Activated CD4-positive, alpha-beta T cell treated with anti-CD3 and anti-CD28 coated beads, Interleukin-2, amount 10 ng/mL, durations not matched to agents 7 days and 5 days (primary cell): ENCODE measurements at places on chromosomes 13 and 19. TPM values are rescaled to one million over a fixed set of nuclear protein-coding genes. Genes with fewer than 3 reads are reported as not detected.

- no peak for DNase-seq
Measured at GRCh38 chr19:28472843-28473242, 740.1 kb downstream of the UQCRFS1 start.

- peak; percentile 68 for DNase-seq
Measured at GRCh38 chr19:15101479-15102082, 5.6 kb upstream of the SYDE1 start.

DNA sequence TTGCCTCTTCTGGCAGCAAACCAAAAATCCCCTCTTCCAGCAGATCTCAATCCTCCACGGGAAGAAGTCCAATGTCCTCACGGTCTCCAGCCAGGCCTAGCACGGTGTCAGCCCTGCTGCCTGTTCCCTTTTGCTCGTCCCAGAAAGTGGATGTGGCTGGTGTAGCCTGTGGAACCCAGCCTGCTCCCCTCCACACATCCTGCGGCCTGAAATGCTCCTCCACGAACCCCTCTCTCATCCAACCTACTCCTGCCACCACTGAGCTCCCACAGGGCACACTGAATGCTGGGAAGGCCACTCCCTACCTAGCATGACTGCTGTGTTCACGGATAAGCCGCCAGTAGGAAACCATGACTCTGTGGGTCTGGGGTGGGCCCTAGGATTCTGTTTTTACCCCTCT is 3.0 kb downstream of the MBOAT7 start:
- no peak for DNase-seq

DNA sequence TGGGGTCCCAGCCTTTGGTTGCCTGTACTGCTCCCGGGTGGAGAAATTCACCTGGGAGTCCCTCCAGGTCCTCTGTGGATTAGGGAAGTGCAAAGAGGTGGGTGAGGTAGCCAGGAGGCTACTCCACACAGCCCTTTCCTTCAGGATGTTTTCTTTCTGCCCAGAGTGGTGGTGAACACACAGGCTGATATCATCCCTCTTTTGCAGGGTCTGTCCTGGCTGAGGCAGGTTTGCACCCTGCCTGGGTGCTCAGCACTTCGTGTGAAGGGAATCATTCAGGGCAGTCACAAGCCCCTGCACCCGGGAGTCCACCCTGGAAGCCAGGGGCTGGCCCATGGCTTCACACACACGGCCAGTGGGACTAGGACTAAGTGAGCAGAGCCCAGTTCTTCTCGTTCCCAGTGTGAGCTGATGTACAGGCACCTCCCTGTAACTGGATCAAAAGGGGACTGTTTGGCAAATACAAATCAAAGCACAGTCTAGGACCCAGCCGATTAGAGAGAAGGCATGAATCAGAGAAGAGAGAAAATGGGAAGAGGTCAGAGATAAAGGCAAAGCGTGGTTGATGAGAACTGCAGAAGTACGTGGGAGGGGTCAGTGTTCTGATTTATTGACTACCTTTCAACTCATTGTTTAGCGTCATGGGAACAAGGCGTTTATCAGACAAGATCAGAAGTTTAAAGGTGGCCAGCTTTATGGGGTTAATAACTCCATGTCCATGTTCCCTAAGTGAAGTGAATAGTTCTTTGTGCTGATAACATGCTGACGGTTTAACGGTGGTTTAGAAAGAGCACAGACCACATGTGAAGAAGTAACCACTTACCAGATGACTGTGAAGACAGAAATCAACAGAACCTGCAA is 30.4 kb upstream of the SPATA13 start:
- DNase-seq: no peak

The SPINT2 gene
- total RNA-seq: 8.9 TPM

The SBK2 gene
- total RNA-seq: not detected

The PLIN5 gene
- total RNA-seq: not detected

DNA sequence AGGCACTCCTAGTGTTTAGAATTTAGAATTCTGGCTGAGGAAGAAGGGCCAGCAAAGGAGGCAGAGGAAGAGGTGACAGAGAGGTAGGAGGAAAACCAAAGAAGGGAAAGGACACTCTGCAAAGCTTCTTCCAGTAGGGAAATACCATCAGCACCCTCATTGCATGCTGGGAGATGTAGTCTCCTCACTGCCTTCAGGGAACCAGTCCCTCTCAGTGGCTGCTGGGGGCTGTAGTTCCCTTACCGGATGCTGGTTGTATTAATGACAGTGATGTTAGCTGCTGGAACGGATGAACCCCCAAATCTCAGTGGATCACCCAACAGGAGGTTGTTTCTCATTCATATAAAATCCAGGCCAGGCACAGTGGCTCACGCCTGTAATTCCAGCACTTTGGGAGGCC is 10.1 kb downstream of the GRIN2D start:
- DNase-seq: peak; percentile 65

DNA sequence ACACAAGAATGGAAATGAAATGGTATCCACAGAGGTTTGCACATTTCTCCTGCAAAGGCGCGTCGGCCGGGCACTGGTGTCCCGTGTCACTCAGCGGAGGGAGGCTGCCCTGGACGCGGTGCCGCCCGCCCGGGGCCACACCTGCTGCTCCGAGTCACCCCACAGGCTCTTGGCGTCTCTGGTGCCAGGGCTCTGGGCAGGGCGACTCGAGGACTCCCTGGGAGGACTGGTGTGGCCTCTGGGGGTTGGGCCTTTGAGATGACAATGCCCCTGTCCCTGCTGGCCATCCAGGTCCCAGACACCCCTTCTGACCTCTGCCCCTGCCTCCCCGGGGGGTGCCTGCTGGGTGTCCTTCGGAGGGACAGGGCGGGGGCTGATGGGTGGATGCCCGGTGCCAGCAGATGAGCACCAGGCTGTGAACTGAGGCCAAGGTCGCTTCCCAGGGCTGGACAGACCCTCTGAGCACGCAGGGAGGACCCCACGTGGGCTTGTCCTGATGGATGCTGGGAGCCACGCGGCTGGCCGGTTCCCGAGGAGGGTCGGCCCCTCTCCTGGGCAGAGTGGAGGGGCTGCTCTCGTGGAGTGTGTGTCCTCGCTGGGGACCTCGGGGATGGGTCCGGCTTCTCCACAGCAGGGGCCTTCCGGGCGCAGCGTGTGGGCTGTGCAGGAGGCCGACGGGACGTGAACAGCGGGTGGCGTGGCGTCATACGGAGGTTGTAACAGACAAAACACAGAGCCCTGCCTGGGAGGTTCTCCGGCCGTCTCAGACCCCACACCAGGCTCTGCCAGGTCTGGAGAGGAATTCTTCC is 4.7 kb upstream of the CACTIN start:
- no peak for DNase-seq

The PLA2G4C gene
- total RNA-seq: 4.3 TPM

- no peak for DNase-seq
Measured at GRCh38 chr19:10923260-10924112, 5.0 kb downstream of the YIPF2 start.

DNA sequence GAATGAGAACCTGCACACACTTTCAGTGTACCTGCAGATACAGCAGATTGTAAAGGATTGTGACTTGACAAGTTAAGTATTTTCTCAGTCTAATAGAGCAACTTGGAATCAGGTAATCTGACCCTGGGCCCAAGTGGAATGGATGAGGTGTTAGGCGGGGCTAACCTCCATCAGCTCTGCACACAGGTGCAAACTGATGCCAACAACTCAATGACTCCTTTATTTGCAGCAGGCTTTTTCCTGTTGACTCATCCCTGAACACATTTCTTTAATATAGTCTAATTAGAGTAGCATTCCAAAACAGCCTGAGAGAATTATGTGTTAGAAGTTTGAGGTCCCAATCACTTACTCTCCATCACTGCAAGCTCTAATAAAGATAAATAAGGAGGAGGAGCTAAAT is 48.8 kb downstream of the TPT1 start:
- no peak for DNase-seq

GRCh38 chr13:78587395-78587794 is 16.0 kb downstream of the POU4F1 start:
- no peak for DNase-seq

GRCh38 chr13:106744516-106744915 is 176.6 kb upstream of the ARGLU1 start:
- no peak for DNase-seq

- DNase-seq: peak; percentile 78
Measured at GRCh38 chr19:45079063-45079910, at the start of gene GEMIN7. Gene GEMIN7 (plus strand): TSS chr19:45079260. CDS start chr19:45090115, 10,855 bp downstream.

DNA sequence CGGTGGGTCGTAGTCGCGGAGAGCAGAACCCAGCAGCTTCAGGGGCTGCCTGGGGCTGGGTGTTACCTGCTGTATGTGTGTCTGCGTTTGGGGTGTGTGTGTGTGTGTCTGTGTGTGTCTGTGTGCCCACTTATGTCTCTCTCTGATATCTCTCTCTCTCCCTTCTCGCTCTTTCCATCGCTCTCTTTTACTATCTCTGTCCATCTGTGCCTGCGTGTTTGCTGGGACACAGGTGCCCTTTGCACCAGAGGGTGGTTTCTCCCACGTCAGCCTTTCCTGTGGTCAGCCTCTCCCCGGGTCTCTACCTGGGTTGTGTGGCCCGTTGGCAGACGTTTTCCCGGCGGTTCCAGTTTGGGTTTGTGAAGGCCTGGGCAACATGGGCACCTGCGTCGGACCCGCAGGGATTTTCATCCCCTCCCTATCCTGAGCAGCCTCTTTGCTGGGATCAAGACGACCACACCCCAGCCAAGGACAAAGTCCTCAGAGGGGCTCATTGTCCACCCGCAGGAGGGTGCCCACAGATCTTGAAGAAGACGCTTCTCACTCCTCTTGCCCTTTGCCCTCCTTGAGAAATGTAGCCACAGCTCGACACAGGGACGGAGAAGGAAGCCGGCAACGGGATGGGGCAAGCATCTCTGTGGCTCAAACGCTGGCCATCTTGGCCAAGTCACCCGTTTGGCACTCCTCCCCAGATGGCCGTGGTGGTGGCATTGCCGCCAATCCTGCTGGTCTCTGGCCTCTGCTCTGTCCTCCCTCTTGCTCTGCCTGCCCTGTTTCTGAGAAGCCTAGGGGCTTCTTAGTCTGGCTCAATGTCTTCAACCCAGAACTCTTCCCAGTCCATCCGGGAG is 43.3 kb downstream of the ZNF146 start:
- DNase-seq: no peak

GRCh38 chr19:19451429-19452242 is 46.2 kb downstream of the GATAD2A start:
- DNase-seq: peak; percentile 43

The HAUS5 gene
- total RNA-seq: 57.9 TPM

GRCh38 chr13:102724923-102725322 is 30.1 kb upstream of the METTL21C start:
- DNase-seq: peak; percentile 9

- no peak for DNase-seq
Measured at GRCh38 chr13:85719749-85720148, 79.5 kb downstream of the SLITRK6 start.

The SPTBN4 gene
- 0.23 TPM for total RNA-seq

DNA sequence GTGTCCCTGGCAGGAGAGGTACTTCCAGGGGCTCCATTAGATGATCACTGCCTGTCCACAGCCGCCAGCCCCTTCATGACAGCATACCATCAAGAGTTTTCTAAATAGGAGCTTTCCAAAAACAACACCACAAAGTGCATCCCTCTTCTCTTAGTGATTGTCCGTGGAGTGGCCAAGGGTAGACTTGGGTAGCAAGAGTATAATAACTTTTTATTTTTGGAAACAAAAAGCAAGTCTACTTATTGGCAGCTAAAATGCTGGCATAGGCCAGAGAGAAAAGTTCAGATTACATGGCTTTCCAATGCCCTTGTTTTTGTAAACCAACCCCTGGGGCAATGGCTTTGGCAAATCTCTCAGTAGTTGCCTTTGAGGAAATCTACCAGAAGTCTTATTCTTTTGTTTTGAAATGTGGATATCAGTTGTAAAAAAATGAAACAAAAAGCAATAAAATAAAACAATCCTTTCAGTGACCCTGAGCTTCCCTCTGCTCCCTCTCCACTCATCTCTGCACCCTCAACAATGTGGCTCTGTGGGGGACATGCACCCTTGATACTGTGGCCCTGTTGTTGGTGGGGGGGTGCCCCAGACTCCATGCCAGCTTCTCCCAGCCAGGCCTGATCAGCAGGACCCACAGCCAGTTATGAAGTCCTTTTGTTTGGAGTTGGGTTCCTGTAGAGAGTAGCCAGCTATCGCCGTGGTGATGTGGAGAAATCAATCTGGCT is 294.1 kb downstream of the DLEU7 start:
- DNase-seq: no peak

GRCh38 chr19:2221250-2221831 is 14.8 kb downstream of the PLEKHJ1 start:
- no peak for DNase-seq

GRCh38 chr19:29329460-29330134 is 116.6 kb upstream of the UQCRFS1 start:
- peak; percentile 23 for DNase-seq

The DACH1 gene
- not detected for total RNA-seq
